Stimulated activated CD8-positive, alpha-beta memory T cell treated with anti-CD3 and anti-CD28 coated beads, Interleukin-4, amount 100 ng/mL, for 4 hours (primary cell): ENCODE measurements at places on chromosomes 7 and 10.

DNA sequence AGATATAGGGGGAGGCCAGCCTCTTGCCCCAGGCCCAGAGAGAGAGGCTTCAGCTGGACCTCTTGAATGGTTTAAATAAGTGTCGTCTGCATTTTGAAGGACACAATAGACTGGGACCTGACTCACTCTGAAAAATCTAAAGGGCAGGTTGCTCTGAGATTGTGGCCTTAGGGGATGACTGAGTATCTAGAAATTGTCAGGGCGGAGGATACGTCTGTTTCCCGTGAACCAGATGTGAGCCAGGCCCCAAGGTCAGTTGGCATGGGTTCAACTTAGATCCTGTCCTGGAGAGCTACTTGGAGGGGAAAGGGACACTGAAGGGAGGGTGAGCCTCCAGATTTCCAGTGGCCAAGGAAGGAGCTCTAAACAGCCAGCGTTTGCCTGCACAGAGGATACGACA is 110.2 kb downstream of the CHN2 start:
- no peak for DNase-seq

DNA sequence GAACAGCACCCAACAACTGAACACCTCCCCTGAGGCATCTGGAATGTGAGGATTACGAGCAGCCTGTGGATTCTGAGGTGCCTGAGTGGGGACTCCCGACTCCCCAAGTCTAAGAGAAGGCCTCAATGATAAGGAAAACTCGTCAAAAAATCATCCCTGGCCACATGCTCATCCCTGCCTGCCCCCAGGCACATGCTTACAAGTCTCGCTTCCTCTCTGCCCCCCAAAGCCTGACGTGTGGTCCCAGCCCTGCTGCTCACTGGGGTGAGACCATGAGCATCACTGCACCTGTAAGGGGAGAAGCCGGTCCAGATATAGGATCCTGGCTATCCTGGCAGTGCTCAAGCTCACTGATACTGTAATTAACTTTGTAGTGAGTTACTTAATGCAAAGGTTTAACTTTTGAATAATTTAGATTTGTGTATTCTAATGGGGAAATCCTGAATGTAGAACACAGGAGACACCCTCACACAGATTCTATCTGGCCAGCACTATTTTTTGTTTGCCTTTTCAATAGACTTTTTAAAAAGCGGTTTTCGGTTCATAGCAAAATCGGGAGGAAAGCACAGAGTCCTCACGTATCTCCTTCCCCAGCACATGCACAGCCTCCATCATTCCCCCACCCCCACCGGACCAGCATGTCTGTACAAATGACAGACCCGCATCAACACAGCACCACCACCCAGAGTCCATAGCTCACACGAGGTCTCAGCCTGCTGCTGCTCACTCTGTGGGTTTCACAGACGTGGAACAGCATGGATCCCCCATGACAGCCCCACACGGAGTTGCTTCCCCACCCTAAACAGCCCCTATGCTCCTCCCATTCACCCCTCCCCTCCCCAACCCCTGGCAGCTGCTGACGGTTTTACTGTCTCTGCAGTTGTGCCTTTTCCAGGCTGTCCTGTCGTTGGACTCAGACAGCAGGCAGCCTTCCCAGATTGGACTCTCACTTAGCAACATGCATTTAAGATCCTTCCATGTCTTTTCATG is 167.9 kb downstream of the DIP2C start:
- no peak for DNase-seq

DNA sequence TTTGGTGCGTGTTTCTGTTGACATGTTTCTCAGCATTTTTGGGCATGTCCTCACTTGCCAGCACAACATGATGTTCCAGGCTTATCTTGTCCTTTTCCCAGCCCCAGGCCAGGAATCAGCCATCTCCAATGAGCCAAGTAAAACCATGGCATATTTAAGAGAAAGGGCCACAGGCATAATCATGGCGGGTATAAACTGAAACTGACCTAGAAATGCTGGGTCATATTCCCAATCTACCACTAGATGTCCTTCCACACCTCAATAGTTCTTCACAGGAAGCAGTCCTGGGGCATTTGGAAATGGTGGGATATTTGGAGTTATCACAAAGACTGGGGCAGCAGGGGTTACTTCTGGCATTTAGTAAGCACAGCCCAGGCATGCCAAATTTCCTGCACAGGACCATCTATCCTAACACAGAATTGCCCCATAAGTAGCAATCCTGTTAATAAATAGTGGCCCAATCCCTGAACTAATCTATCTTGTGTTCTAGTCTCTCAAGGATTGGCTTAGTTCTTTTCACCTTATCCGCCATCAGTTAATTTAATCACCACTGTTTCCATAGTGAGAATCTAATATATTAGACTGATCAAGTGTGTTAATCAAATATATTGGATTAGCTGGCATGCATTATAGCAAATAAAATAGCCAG is 101.6 kb downstream of the NPSR1 start:
- DNase-seq, result no peak

- no peak for DNase-seq
These were observed 569.0 kb upstream of the SORCS1 start for GRCh38 chr10:107733328-107734130.

DNA sequence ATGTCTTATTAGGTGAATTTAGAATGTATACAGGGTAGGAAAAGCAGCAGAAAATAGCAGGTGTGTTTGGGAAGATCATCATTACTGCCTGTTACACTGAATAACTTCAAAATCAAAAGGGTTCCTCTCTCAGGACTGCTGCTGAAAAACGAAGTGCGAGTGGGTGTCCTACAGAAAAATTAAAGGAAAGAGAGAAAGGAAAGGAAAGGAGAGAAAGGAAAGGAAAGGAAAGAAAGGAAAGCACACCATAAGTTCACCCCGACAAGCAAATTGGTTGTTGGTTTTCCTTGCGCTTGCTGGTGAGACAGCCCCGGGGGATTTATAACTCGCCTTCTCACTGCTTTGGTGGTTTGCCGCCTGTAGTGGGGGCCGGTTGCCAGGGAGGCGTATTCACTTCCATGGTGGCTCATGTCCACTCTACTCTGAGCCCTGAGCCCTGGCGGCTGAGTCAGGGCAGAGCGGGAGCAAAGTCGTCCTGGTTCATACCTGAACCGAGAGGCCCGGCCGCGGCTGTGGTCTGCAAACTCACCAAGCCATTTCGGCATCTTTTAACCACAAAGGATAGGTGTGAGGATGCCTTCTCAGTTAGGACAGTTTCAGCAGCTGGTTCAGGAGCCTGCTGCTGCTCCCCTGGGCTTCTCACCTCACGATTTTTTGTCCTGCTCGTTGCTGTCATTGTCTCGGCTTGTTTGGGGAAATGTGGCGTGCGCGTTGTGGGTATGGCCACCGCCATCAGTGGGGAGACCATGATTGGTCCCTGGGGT is 26.1 kb downstream of the INPP5A start:
- no peak for DNase-seq

- no peak for DNase-seq
These were observed 158.5 kb downstream of the HERPUD2 start for GRCh38 chr7:35536396-35536826.

GRCh38 chr10:63922468-63923284 is 401.5 kb downstream of the REEP3 start:
- DNase-seq, result no peak

DNA sequence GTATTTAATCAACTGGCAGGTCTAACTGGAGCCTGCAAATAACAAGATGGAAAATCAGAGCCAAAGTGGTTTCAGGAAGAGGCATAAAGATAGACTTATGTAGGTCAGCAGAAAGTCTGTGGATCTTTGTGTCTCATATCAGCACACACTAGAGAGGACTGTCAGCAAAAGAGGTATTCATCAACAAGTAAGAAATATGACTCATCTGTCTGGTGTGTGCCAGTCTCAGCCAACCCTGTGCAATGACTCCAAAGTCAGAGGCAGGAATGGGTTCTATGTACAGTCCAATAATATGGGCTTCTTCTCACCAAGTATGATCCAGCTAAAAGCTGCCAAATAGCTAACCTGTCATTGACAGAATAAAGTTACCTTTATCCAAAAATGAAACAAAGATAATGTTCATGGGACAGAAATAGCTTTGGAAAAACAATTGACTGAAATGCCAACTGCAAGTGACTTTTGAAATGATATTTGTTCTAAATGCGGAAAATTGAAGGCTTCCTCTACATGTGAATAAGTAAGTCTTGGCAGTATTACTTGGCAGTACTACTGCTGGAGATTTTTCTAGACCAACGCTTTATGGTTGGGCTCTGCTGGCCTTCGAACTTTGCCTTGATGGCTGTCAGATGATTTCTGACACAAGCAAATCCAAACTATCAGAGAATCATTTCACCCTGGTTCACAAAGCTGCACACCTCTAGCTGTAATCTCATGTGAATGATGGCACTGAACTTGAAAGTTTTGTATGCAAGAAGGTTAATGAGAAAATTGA is 272.3 kb upstream of the SEMA3C start:
- DNase-seq, result no peak

GRCh38 chr7:70237256-70237655 is 639.0 kb downstream of the AUTS2 start:
- DNase-seq, result no peak

DNA sequence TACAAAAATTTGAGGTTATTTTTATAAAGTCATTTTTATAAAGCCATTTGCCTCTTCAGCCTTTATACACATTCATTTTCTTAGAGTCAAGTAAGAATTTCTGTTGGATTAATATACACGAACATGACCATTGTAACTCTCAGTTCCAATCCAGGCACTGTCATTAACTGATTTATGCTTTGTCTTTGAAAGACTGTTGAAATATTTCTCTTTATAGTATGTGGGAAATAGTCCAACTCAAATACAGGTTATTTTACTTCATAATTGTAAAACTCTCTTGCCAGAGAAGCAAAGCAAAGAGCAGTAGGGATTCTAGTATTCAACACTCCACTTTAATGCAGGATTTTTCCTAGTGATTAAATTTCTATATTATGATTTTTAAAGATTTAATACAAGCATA is 36.5 kb upstream of the PAPSS2 start:
- no peak for DNase-seq

DNA sequence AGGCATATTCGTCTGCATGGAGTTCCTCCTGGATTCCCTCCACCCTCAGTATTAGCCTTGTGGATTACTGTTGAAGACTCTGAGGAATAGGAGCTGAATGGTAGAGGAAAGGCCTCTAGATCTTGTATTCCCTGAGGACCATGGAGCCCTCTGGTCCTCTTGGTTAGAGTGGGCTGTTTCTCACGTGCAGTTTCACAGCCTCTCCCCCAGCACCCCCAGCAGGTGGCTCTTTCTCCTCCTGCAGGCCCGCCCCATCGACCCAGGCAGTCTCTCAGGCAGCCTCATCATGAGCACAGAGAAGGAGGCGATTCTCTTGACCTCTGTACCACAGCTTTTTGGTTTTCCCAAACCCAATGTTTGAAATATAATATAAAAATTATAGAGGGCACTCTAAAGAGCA is 102.0 kb downstream of the WNT2 start:
- DNase-seq, result no peak

DNA sequence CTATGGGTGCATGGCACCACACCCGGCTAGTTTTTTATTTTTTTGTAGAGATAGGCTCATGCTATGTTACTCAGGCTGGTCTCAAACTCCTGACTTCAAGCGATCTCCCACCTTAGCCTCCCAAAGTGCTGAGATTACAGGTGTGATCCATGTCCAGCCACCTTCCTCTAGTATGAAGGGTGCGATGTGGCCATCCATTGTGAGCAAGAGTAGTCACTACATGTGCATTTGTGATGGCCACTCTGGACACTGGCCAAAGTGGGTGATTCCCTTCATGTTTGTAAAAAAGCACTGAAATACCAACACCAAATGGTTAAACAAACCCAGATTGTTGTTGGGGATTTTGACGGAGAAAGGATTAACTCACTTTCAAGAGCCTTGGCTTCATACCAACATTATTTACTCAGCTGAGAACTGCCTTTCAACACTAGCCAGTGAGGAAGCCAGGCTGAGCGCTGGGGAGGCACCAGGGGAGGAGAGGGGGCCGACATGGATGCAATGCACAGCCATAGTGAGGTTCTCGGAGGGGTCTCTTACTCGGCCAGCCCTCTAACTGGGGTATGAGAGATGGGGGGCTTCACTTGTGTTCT is 198.1 kb upstream of the LYZL2 start:
- no peak for DNase-seq

GRCh38 chr10:131860311-131860710 is 40.5 kb upstream of the PPP2R2D start:
- no peak for DNase-seq

- no peak for DNase-seq
These were observed 59.0 kb downstream of the YKT6 start for GRCh38 chr7:44259547-44260457.

DNA sequence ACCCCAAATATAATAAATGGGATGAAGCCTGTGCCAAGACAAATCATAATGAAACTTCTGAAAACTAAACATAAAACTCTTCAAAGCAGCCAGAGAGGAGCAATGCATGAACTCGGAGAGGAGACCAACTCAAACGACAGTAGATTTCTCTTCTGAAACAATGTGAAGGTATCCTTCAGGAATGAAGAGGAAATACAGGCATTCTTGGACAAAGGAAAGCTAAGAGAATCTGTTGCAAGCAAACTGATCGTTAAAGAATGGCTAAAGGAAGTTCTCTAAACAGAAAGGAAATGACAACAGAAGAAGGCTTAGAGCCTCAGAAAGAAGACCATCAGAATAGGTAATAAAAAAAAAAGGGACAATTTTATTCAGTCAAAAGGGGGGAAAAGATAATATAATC is 6.6 kb downstream of the GNA12 start:
- no peak for DNase-seq

DNA sequence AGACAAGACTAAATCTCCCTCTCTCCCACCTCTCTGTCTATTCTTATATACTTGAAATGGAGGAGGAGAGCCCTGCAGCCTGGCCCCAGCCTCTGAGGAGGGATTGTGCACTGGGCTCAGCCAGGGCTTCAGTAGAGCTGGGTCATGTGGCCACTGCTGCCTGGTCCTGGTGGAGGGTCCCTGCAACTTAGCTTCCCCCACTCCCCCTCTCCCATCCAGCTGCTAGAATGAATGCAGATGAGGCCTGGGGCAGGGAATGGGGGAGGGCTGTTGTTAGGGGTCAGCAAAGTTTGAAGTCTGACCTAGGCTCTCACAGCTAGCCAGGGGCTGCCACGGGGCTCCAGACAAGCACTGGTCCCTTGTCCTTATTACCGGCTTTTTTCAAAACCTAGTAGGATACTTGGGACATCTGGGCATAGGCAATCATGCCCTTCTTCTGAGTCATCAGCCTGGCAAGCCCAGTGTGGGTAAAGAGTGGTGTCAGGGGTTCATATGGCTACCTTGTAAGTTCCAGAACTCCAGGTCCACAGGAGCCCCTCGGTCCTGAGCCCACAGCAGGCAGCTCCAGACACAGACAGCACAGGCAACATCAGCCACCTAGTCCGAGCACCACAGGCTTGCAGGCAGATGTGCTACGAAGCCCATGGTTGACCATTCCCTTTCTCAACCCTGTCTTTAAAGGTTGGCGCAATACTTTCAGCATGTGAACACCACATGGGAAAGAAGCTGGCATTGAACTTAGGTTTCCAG is 12.8 kb upstream of the CXCL12 start:
- no peak for DNase-seq

- no peak for DNase-seq
These were observed 33.6 kb downstream of the PDE1C start for GRCh38 chr7:32036557-32036956.

- no peak for DNase-seq
These were observed 5.6 kb upstream of the SCART1 start for GRCh38 chr10:133448120-133448519.

- no peak for DNase-seq
These were observed 158.2 kb downstream of the VWC2 start for GRCh38 chr7:49931627-49932026.
